ENCODE measurements at places on chromosomes 11 and 22. TPM values are rescaled to one million over a fixed set of nuclear protein-coding genes. Genes with fewer than 3 reads are reported as not detected.

The KCNK4 gene
- total RNA-seq: 0.21 TPM

The VPS51 gene
- total RNA-seq: 55.4 TPM

The PDE2A gene
- 1.0 TPM for total RNA-seq

The CDC45 gene
- 26.5 TPM for total RNA-seq

The BAIAP2L2 gene
- 5.9 TPM for total RNA-seq

The OR52H1 gene
- total RNA-seq: not detected

The SLC25A1 gene
- 60.8 TPM for total RNA-seq

The CEP126 gene
- total RNA-seq: 3.4 TPM

The OR4D5 gene
- not detected for total RNA-seq

The KRTAP5-11 gene
- total RNA-seq: not detected

The ENTHD1 gene
- not detected for total RNA-seq

The SLC6A5 gene
- not detected for total RNA-seq

The NEFH gene
- total RNA-seq: not detected

The OR8G1 gene
- not detected for total RNA-seq

The RBMXL2 gene
- total RNA-seq: not detected

The ELFN2 gene
- 9.6 TPM for total RNA-seq

The ANO9 gene
- total RNA-seq: 1.5 TPM

The MFRP gene
- not detected for total RNA-seq

The SCUBE2 gene
- total RNA-seq: 0.44 TPM

The PRODH gene
- 1.4 TPM for total RNA-seq

The TMPRSS5 gene
- total RNA-seq: 0.09 TPM

The SHISAL1 gene
- total RNA-seq: 4.9 TPM

The OR9Q1 gene
- total RNA-seq: not detected

The TEX12 gene
- not detected for total RNA-seq

The LMNTD2 gene
- total RNA-seq: 2.3 TPM

The OR2AG1 gene
- total RNA-seq: not detected

The TRPT1 gene
- total RNA-seq: 27.2 TPM

The GDPD4 gene
- total RNA-seq: not detected

The JAML gene
- not detected for total RNA-seq

The PAFAH1B2 gene
- total RNA-seq: 45.0 TPM

The OR51F1 gene
- not detected for total RNA-seq

The NXPE2 gene
- total RNA-seq: not detected

The OR51B2 gene
- not detected for total RNA-seq

The IRF7 gene
- 7.2 TPM for total RNA-seq

The GLYAT gene
- total RNA-seq: not detected

The SSRP1 gene
- total RNA-seq: 246 TPM

The SMC1B gene
- total RNA-seq: not detected

The MCAM gene
- 11.3 TPM for total RNA-seq

The OR8H2 gene
- total RNA-seq: not detected

The SLC15A3 gene
- not detected for total RNA-seq

The LSP1 gene
- 2.7 TPM for total RNA-seq

The C22orf39 gene
- total RNA-seq: 12.2 TPM

The DCDC1 gene
- total RNA-seq: 0.60 TPM

The LRRC4C gene
- total RNA-seq: not detected

The BDNF gene
- total RNA-seq: 8.7 TPM

The CLCF1 gene
- 50.6 TPM for total RNA-seq
